ENCODE measurements at places on chromosomes 11 and 22. TPM values are rescaled to one million over a fixed set of nuclear protein-coding genes. Genes with fewer than 3 reads are reported as not detected.

DNA sequence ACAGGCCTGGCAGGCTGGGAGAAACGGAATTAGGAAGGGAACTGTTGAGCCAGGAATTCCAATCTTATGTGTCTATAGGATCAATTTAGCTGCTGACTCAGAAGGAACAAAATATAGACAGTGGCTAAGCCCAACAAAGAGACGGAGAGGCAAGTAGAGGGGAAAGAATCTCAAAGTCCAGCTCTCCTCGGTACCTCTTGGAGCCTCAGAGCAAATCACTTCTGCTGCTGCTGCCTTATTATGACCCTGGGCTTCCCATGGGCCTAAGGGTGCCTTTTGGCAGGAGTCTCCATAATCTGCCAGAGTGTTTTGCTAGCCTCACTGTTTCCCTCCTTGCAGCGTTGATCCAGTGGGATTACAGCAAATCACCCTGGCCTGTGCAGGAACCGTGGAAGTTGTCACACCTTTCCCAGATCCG is 31.7 kb downstream of the PAX6 start:
- H3K27ac ChIP-seq, result no peak overlapping the region
- H3K36me3 ChIP-seq, result peaks cover 7% of the 10 kb centered on the region
- H3K27me3 ChIP-seq, result no peaks in the 10 kb centered on the region
- no peak for DNase-seq

- H3K4me3 ChIP-seq, result no peak overlapping the region
- DNase-seq, result no peak
- no peaks in the 10 kb centered on the region for H3K36me3 ChIP-seq
- peaks cover 38% of the 10 kb centered on the region for H3K27me3 ChIP-seq
- H3K4me1 ChIP-seq, result no peaks in the 10 kb centered on the region
These were observed 20.7 kb upstream of the NCF4 start for GRCh38 chr22:36840106-36840505.

- peaks cover 44% of the 10 kb centered on the region for H3K27me3 ChIP-seq
- H3K27ac ChIP-seq, result no peak overlapping the region
- H3K4me3 ChIP-seq, result no peak overlapping the region
- H3K36me3 ChIP-seq, result no peaks in the 10 kb centered on the region
- peaks cover 10% of the 10 kb centered on the region for H3K4me1 ChIP-seq
These were observed 155.8 kb downstream of the DSCAML1 start for GRCh38 chr11:117641008-117641915.

GRCh38 chr11:65352783-65353182 is 1.8 kb upstream of the TIGD3 start:
- H3K4me3 ChIP-seq, result no peak overlapping the region
- H3K27me3 ChIP-seq, result peaks cover 17% of the 10 kb centered on the region
- no peak overlapping the region for H3K27ac ChIP-seq
- DNase-seq, result no peak
- peaks cover 9% of the 10 kb centered on the region for H3K4me1 ChIP-seq

- DNase-seq, result no peak
- peak overlapping the region; percentile 99 for H3K4me3 ChIP-seq
- H3K27me3 ChIP-seq, result no peaks in the 10 kb centered on the region
- H3K36me3 ChIP-seq, result peaks cover 8% of the 10 kb centered on the region
These were observed 962 bp downstream of the SIRT3 start for GRCh38 chr11:235180-235579.

GRCh38 chr11:122920579-122920978 is 38.0 kb downstream of the JHY start:
- H3K4me3 ChIP-seq, result no peak overlapping the region
- peaks cover 8% of the 10 kb centered on the region for H3K4me1 ChIP-seq
- H3K27ac ChIP-seq, result no peak overlapping the region
- peaks cover 4% of the 10 kb centered on the region for H3K27me3 ChIP-seq
- no peaks in the 10 kb centered on the region for H3K36me3 ChIP-seq
- DNase-seq, result no peak

GRCh38 chr11:114197799-114198500 is 98.2 kb upstream of the NNMT start:
- no peak for DNase-seq
- peaks cover 60% of the 10 kb centered on the region for H3K4me1 ChIP-seq
- H3K27ac ChIP-seq, result peak overlapping the region; percentile 24

DNA sequence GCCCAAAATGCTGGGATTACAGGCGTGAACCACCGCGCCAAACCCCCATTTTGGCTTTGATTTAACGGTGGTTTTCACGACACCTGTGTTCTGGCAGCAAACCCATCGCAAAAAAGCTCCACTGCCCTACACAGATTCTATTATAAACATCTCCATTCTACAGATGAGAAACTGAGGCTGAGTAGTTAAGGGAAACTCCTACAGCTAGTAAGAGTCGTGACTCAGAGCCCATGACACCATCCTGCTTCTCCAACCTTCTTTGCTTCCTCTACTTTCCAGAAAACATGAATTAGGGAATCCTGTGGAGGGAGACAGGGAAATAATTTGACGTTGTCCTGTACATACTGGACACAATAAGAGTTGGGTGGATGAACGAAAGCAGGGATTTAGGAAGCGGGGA is 429 bp upstream of the SNX15 start:
- no peak for DNase-seq
- peaks cover 5% of the 10 kb centered on the region for H3K36me3 ChIP-seq
- H3K27me3 ChIP-seq, result no peaks in the 10 kb centered on the region
- peak overlapping the region; percentile 85 for H3K27ac ChIP-seq
- peak overlapping the region; percentile 91 for H3K4me3 ChIP-seq
- peaks cover 12% of the 10 kb centered on the region for H3K4me1 ChIP-seq

DNA sequence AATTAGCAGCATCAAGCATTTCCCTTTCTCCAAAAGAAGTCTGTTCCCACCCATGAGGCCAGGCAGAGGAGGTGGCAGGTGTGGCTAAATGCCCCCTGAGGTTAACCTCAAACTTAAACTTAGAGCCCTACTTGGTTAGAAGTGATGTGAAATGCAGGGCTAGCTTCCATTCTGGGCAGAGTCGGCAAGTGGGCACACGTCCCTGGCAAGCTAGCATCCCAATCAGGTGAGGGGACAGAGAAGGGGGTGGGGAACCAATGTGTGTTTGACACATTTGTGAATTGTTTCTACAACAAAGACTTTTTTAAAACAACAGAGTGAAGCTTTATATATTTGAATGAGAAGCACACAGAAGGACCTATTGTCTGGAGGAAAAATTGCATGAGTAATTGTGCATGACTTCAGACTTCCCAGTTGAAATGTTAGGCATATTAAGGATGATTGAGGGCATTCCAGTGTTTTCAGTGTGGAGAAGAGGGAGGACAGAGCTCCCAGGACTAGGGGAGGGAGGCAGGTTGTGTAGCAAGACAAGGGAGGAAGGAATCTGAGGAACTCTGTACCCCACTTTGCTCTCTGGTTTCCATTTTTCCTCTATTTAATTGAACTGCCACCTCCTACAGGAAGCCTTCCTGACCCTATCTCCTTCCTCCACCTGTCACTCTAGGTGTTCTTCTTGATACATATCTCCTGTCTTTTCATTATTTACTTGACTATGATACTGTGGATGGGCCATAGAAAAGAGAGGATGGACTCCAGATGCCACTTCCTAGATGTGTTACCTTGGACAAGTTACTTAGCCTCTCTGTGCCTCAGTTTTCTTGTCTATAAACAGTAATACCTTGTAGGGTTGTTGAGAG is 83.3 kb upstream of the PICALM start:
- H3K4me1 ChIP-seq, result peaks cover 17% of the 10 kb centered on the region
- H3K4me3 ChIP-seq, result no peak overlapping the region
- H3K36me3 ChIP-seq, result no peaks in the 10 kb centered on the region
- H3K27ac ChIP-seq, result no peak overlapping the region
- DNase-seq, result no peak

DNA sequence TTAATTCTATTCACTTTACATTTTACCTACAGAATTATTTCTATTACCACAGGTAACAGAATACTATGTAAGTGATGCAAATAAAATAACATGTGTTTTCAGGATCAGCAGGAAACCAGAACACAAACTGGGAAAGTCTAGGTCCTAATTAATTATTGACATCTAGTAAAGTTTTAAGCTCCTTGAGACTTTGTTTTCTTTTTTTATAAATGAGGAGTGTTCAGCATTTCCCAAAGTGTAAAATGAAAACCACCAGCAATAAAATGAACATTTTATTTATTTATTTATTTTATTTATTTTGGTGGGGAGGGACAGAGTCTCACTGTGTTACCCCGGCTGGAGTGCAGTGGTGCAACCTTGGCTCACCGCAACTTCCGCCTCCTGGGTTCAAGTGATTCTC is 123.6 kb downstream of the ARHGAP42 start:
- H3K4me3 ChIP-seq, result no peak overlapping the region
- no peak overlapping the region for H3K27ac ChIP-seq
- H3K27me3 ChIP-seq, result no peaks in the 10 kb centered on the region
- DNase-seq, result no peak

- peaks cover 9% of the 10 kb centered on the region for H3K27me3 ChIP-seq
- peaks cover 31% of the 10 kb centered on the region for H3K4me1 ChIP-seq
- H3K27ac ChIP-seq, result peak overlapping the region; percentile 39
- no peak overlapping the region for H3K4me3 ChIP-seq
- no peak for DNase-seq
These were observed 9.9 kb downstream of the MICAL2 start for GRCh38 chr11:12120031-12121008.

DNA sequence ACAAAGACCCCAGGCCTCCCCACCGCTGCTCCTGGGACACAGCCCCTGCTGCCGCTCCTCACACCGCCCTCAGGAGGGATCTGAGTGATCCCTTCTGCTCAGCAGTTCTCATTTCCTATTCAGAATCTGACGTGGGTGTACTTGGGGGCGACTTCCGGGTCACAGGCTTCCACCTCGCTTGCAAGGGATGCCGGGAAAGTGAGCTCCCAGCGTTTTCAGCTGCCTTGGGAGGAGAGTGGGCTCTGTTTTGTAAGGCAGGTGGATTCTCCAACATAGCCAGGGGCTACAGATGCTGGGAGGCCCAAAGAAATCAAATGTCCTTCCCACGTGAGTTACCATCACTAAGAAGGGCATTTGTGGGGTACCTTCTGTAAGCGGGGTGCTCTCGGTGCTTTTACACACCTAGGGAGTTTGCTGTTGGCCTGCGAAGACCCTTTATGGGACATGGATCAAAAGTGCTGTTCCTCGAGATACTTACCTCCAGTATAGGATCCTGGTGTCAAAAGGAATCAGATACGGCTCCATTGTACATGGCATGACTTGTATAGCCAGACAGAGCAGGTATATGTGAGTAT is 9.7 kb upstream of the LRRC10B start:
- no peak overlapping the region for H3K4me3 ChIP-seq
- peaks cover 4% of the 10 kb centered on the region for H3K27me3 ChIP-seq
- H3K4me1 ChIP-seq, result peaks cover 10% of the 10 kb centered on the region
- H3K27ac ChIP-seq, result no peak overlapping the region
- no peaks in the 10 kb centered on the region for H3K36me3 ChIP-seq
- no peak for DNase-seq

GRCh38 chr22:29306175-29306834 is at the start of gene GAS2L1:
Gene GAS2L1 (plus strand): TSS chr22:29306650. CDS start chr22:29308106, 1,456 bp downstream.
- H3K4me1 ChIP-seq, result no peaks in the 10 kb centered on the region
- H3K4me3 ChIP-seq, result peak within 1 kb of the TSS; percentile 91
- no peaks in the 10 kb centered on the region for H3K36me3 ChIP-seq
- peak; percentile 84 for DNase-seq
- H3K27me3 ChIP-seq, result no peaks in the 10 kb centered on the region

DNA sequence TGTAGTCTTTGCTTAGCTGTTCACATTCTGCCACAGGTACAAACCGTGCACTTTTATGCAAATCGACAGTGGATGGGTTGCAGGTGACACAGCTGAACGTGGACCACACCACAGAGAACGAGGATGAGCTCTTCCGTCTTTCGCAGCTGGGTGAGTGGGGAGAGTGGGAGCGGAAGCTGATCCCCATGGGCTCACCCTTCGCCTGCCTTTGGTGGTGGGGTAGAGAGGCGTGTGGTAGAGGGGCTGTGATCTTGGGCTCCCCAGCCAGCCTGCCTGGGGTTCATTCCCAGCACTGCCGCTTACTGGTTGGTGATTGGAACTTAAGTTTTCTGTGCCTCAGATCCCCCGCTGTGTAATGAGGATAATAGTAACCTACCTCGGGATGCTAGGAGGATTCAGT is 19.1 kb downstream of the TAB1 start:
- no peak for DNase-seq
- H3K27me3 ChIP-seq, result no peaks in the 10 kb centered on the region
- H3K4me3 ChIP-seq, result no peak overlapping the region
- H3K4me1 ChIP-seq, result peaks cover 5% of the 10 kb centered on the region
- no peak overlapping the region for H3K27ac ChIP-seq

GRCh38 chr11:73401924-73402833 is 26.0 kb downstream of the RELT start:
- H3K27me3 ChIP-seq, result no peaks in the 10 kb centered on the region
- H3K36me3 ChIP-seq, result peaks cover 6% of the 10 kb centered on the region
- no peak for DNase-seq

- DNase-seq, result no peak
- peak within 1 kb of the TSS; percentile 86 for H3K4me3 ChIP-seq
- peaks cover 42% of the 10 kb centered on the region for H3K4me1 ChIP-seq
- peaks cover 2% of the 10 kb centered on the region for H3K27me3 ChIP-seq
These were observed at the start of gene LTBP3 for GRCh38 chr11:65558002-65558929. Gene LTBP3 (minus strand): TSS chr11:65558359. CDS start chr11:65557959, 400 bp downstream.

- peaks cover 51% of the 10 kb centered on the region for H3K36me3 ChIP-seq
- H3K27ac ChIP-seq, result no peak overlapping the region
- DNase-seq, result no peak
- H3K27me3 ChIP-seq, result no peaks in the 10 kb centered on the region
- peaks cover 19% of the 10 kb centered on the region for H3K4me1 ChIP-seq
These were observed 42.5 kb downstream of the CTSC start for GRCh38 chr11:88295028-88295427.

DNA sequence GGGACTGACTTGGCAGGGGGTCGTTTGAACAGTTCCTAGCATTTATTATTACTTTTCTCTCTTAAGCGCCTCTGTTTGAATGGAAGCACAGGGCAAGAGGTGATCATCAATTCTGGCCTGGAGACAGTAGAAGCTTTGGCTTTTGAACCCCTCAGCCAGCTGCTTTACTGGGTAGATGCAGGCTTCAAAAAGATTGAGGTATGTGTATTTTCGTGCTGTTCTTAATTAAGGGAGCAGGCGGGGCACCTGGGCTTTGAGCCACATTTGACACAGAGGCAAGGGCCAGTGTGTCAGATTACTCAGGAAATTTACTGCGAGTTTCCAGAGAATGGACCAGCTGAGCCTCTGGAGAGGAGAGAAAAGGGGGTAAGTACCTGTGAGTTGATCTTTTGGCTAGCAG is 102.4 kb upstream of the SORL1-AS1 start:
- no peak overlapping the region for H3K4me3 ChIP-seq
- H3K27ac ChIP-seq, result no peak overlapping the region
- no peak for DNase-seq
- peaks cover 42% of the 10 kb centered on the region for H3K4me1 ChIP-seq
- H3K27me3 ChIP-seq, result no peaks in the 10 kb centered on the region

- no peaks in the 10 kb centered on the region for H3K36me3 ChIP-seq
- no peak overlapping the region for H3K27ac ChIP-seq
- no peak for DNase-seq
These were observed 1.8 kb upstream of the RASD2 start for GRCh38 chr22:35538801-35539321.

- H3K27ac ChIP-seq, result peak overlapping the region; percentile 96
- peak overlapping the region; percentile 98 for H3K4me3 ChIP-seq
- peaks cover 30% of the 10 kb centered on the region for H3K4me1 ChIP-seq
- DNase-seq, result no peak
- H3K27me3 ChIP-seq, result no peaks in the 10 kb centered on the region
- peaks cover 13% of the 10 kb centered on the region for H3K36me3 ChIP-seq
These were observed 664 bp downstream of the DDB2 start for GRCh38 chr11:47215366-47215910.

OR2AG1 gene
- total RNA-seq, result not detected

ACRV1 gene
- total RNA-seq, result not detected

PRODH gene
- total RNA-seq, result 16.1 TPM

KREMEN1 gene
- total RNA-seq, result 26.2 TPM

ESAM gene
- total RNA-seq, result 3.6 TPM

MAJIN gene
- total RNA-seq, result not detected

SLC22A12 gene
- not detected for total RNA-seq

ELF5 gene
- 19.3 TPM for total RNA-seq

Measured in type B pancreatic cell (in vitro differentiated cells).